ENCODE measurements at places on chromosomes 13 and 19.

GRCh38 chr19:48442116-48443035 lies 3.4 kb upstream of the GRWD1 start:
- no peak for DNase-seq

DNA sequence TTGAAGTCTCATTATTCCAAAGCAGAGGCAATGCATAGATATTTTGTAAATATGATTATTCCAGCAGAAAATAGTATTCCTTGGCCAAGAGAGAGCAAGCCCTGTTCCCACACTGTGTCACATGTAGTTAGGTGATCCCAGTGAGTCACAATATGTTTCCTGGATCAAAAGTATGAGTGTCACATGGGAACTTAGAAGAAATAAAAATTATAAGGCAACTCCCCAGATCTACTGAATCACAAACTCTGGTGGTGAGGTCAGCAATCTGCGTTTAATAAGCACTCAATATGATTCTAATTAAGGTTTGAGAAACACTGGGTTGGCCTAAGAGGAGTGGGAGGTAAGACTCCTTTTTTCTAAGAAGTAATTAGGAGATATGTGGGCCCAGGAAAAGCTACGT lies 1504.5 kb upstream of the PCDH20 start:
- no peak for DNase-seq

DNA sequence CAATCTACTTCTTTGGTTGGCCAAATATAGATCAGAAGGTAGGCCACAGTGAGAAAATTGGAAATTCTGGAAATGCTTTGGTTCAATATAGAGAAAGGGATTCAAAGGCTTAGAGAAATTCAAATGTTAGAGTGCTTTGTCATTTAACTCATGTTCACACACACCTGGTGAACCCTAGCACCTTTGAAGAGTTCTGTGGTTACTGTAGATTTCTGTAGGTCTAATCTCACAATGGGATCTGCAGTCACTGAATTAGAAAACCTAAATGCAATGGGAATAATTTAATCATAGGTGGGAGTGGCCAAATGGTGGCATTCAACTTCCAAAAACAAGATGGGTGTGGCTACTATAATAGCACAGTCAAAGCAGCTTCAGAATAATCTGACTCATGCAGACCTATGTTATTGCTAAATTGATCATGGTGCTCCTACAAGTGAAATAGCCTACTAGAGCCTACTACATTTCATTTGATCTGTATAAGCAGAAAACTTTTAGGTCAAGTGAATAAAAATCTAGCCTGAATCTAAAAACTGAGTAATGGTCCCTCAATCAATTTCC lies 1152.9 kb downstream of the PCDH9 start:
- no peak for DNase-seq

DNA sequence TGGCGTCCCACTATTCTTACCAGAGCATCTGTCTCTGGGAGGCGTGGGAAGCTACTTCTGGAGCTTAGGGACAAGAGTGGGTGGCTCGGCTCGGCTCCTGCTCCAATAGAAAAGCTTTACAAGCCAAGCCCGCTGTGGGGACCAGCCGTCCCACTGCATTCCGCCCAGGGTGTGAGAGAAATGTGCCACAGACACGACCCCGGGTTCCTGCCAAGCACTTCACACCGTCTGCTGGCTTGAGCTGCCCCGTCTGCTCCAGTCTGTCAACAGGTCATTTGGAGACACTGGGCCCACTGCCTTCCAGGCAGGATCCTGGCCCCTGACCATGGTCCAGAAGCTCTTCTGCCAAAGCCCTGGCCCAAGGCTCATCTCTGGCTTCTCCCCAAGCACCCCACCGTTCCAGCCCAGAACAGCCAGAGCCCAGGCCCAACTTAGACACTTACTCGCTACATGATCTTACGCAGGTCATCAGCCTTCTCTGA lies 6.5 kb upstream of the FKRP start:
- no peak for DNase-seq

- no peak for DNase-seq
These were observed 23.1 kb downstream of the KLF2 start for GRCh38 chr19:16347706-16348105.

- DNase-seq = no peak
These were observed 7.9 kb upstream of the C3 start for GRCh38 chr19:6728346-6728745.

- DNase-seq = no peak
These were observed 73.5 kb upstream of the GJB6 start for GRCh38 chr13:20305587-20305986.

DNA sequence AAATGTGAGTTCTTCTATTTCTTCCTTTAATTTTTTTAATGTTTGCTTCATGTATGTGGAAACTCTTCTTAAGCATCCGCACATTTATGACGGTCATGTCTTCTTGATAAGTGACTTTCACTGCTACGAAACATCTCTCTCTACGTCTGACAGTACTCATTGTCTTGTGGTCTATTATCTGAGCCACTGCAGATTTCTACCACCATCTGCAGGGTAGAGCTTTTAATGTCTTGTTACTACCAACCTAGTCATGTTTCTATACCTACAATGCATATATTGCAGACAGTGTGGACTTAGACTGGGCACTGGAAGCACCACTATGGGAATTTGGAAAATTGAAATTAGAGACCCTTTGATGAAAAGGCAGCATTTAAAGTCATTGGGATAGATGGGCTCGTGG lies 75.4 kb upstream of the ARHGEF7 start:
- no peak for DNase-seq

- DNase-seq = no peak
These were observed 18.1 kb upstream of the GTF3A start for GRCh38 chr13:27406178-27406939.

- DNase-seq = no peak
These were observed 5.6 kb upstream of the KATNAL1 start for GRCh38 chr13:30312904-30313303.

- no peak for DNase-seq
These were observed 39.5 kb upstream of the SMAD9 start for GRCh38 chr13:36959456-36960116.

GRCh38 chr19:33290956-33291622 lies 11.2 kb downstream of the CEBPA start:
- DNase-seq = no peak

DNA sequence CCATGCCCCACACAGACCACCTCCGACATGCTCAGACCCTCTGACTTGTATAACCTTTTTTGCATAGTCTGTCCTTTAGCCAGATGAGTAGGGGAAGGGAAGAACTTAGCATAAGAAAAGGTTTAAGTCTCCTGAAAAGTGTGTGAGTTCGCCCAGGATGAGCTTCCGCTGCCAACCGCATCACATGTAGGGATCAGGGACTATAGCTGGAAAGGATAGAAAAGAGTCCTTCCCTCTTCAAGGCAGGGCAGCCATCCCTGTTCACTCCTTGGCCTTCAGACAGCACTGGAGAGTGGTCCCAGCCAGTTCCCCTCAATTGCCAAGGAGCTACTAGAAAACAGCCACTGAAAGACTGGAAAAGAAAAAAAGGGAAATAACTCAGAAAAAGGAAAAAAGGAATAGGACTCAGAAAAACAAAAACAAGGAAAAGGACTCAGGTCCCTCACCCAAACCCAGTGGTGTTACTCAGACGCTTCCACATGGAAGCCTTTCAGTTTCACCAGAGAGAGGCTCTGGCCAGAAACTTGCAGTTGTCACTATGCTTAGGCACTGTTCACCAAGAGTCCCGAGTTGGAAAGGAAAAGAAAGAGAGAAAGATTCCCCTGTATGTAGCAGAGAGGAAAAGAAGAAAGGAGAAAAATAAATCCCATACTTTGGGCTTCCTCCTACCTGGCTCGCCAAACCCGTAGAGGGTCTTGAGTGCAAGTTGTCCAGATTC lies 5.6 kb upstream of the TM9SF2 start:
- no peak for DNase-seq

GRCh38 chr19:49316284-49316683 lies 8.7 kb downstream of the SLC6A16 start:
- DNase-seq = no peak

GRCh38 chr13:110157718-110158117 lies 149.2 kb downstream of the COL4A1 start:
- DNase-seq = no peak

- no peak for DNase-seq
These were observed 142.7 kb downstream of the SUCLA2 start for GRCh38 chr13:47858042-47859025.
